ENCODE measurements at places on chromosomes 3 and 15.

- DNase-seq: no peak
Measured at GRCh38 chr3:148827585-148827984, at the start of gene CPB1. Gene CPB1 (plus strand): TSS chr3:148827811. CDS start chr3:148827824, 13 bp downstream.

- DNase-seq: no peak
Measured at GRCh38 chr3:134928819-134929218, 133.8 kb downstream of the EPHB1 start.

GRCh38 chr15:80323285-80323684, 71.3 kb upstream of the CTXND1 start:
- no peak for DNase-seq

DNA sequence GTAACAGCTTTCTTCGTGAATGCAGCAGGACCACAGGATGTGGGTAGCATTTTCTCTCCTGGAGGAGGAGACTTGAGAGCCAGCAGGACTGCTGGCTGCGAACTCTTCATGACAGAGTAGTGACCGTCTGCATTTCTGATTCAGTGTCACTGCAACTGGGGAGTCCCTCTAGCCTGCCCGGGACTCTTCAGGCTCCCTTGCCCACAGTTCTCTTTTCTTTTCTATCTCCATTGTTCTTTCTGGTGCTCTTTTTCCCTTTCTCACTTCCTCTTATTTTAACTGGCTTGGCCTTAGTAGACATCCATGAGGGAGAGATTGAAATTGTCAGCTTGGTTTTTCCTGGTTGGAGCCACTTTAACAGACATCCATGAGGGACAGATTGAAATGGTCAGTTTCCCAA, 49.9 kb upstream of the P2RY1 start:
- no peak for DNase-seq

DNA sequence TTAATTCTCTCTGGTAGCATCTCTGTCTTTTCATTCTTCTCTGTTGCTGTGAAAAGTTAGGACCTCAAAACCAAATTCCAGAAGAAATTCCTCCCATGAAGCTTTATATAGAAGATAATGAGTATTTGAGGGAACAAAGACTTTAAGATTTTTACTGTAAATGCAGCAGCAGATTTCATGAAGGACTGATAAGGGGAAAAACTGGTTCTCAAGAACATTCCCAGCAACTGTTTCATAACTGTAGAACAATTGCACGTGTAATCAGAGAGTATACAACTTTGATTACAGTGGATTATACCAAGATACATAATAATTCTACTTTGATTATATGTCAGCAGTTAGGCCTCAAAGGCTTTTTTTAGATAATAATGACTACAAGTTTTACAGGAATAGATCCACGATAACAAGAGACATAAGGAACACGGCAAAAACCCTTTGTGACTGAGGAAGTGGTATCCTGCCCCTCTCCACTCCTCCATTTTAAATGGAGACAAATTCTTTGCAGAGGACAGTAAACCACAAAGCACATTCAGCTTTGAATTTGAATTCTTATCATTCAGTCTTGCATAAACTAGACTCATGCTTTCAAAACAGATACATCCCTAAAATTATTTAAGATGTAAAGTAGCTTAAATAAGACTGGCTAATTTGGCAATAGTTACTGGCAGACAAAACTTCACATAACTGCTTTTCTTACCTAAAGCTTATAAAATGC, 42.9 kb upstream of the DIPK2A start:
- no peak for DNase-seq

DNA sequence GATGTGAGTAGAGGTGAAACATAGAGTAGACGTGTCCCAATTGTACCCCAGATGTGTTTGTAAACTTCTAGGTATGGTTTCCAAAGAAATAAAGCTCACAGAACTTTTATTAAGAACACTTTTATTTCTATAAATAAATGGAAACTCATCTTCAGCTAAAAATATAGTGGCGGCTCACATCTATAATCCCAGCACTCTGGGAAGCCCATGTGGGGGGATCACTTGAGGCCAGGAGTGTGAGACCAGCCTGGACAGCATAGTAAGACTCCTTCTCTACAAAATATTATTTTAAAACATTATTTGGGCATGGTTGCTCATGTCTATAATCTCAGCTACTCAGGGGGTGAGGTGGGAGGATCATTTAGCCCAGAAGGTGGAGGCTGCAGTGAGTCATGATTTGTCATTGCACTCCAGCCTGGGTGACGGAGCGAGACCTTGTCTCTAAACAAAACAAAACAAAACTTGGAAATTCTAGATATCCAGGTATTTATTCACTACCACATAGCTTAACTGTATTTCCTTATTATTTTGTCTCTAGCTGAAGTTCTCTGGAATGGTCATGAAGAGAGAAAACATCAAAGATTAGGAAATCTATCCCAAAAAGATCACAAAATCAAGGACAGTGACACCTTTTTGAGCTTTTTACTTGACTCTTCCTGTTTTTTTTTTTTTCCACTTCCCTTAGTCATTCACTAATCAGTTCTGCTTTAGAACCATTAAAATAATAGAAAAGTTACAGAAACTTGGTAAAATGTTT, 258.1 kb downstream of the TIGIT start:
- DNase-seq: no peak

GRCh38 chr15:91620229-91620628, 233.3 kb upstream of the SLCO3A1 start:
- no peak for DNase-seq

DNA sequence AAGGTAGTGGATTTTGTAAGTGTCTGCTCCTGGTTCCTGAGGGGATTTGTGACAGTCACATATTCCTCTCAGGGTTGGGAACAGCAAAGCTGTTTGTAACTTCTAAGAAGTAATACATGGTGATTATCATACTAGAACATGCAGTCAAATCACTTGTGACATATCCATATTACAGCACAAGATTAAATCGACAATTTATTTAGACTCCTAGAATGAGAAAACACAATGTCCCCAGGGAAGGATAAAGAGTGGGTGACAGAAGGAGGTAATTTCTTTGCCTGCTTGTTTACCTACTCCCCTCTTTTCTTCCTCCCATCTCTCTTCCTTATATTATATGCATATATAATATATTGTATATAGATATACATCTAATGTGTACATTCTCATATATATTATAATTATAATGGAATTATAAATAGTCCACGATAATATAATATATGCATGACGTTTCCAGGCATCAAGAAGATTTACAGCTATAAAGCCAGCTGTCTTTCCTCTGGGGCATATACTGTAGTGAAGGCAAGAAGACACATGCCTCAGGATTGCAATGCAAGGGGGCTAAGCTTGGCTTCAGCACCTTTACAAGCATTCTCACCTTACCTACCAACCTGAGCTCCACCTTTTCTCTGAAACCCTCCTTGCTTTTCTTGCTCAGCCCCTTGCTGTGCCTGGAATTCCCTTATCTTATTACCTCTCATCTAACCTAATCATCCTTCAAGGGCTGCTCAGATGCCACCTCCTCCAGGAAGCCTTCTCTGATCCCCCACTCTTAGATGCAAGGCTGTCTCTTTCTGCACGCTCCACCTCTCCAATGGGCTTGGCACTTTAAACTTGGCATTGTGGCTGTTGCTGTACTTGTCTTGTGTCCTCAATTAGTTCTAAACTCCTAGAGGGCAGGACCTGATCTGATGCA, 73.1 kb upstream of the PIAS1 start:
- no peak for DNase-seq

GRCh38 chr15:35095941-35096340, 10.8 kb upstream of the NANOGP8 start:
- no peak for DNase-seq

DNA sequence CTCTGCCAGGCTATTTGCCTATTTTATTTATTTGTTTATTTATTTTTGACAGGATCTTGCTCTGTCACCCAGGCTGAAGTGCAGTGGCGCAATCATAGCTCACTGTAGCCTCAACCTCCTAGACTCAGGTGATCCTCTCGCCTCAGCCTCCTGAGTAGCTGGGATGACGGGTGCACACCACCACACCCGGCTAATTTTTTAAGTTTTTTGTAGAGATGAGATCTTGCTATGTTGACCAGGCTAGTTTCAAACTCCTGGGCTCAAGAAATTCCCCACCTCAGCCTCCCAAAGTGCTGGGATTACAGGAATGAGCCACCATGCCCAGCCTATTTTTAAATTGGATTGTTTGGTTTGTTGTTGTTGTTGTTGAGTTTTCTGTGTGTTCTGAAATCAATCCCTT, 5.5 kb downstream of the NDUFB5 start:
- no peak for DNase-seq

Measured in iPS-NIHi11 (cell line).